ENCODE measurements at places on chromosomes 11 and 22. TPM values are rescaled to one million over a fixed set of nuclear protein-coding genes. Genes with fewer than 3 reads are reported as not detected.

The GUCY1A2 gene
- total RNA-seq, result 15.1 TPM

DNA sequence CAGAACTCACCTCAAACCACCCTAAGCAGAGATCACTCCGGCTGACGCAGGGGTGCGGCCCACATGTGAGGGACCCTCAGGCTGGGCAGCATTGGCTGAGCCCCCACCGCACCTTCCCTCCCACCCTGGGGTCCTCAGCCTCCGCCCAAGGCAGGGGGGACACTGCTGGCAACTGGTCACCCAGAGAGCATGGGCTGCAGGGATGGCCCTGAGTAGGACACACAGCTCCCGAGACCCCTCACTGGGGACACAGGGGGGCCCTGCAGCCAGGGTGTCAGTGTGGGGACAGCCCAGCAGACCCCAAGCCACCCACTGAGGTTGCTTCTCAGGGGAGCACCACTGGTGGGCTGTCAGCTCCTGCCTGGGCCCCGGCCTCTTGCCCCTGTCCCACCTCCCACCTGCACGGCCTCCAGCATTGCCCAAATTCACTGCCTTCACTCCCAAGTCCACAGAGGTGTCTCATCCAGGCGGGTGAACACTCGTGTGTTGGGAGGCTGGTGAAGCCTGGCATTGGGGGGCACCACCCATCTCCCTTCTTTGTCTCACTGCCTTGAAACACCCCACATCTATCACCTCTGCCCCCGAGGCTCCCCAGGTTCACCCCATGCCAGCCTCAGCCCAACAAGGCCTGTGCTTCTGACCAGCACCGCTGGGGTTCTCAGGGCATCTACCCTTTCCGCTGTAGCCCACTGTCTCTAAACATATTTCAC, 4.7 kb downstream of the C11orf21 start:
- no peak overlapping the region for H3K4me3 ChIP-seq
- no peak overlapping the region for H3K27ac ChIP-seq
- no peaks in the 10 kb centered on the region for H3K36me3 ChIP-seq
- H3K27me3 ChIP-seq, result peaks cover 36% of the 10 kb centered on the region

DNA sequence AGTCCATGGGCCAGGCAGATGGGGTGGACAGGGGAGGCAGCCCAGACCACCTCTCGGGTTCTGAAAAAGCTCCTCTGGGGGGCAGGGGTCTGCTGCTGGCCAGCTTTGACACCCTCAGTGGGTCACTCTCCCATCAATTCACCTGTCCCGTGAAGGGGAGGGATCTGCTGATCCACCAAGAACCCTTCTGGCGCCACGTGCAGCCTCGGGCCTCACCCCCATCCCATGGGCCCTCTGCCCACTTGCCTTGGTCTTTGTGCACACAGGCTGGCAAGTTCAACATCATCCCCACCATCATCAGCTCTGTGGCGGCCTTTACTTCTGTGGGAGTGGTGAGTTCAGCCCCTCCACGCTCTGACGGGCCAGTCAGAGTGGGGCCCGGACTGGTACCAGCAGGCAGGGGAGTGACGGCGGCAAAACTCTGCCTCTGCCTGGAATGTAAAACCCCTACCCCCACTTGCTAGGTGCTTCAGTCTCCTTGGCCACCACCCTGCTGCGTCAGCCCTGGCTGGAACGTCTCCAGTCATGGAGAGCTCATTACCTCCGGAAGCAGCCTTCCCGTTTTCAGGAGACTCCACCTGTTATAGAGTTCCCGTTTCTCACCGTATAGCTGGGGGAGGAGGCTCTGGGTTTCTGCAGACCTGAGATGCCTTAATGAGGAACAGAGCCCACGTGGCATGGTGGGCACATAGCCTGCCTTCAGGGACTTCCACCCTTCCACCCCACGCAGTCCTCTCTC, 12.7 kb downstream of the PRG3 start:
- H3K36me3 ChIP-seq, result no peaks in the 10 kb centered on the region
- no peak overlapping the region for H3K27ac ChIP-seq
- no peak overlapping the region for H3K4me3 ChIP-seq
- no peaks in the 10 kb centered on the region for H3K4me1 ChIP-seq
- DNase-seq, result no peak

DNA sequence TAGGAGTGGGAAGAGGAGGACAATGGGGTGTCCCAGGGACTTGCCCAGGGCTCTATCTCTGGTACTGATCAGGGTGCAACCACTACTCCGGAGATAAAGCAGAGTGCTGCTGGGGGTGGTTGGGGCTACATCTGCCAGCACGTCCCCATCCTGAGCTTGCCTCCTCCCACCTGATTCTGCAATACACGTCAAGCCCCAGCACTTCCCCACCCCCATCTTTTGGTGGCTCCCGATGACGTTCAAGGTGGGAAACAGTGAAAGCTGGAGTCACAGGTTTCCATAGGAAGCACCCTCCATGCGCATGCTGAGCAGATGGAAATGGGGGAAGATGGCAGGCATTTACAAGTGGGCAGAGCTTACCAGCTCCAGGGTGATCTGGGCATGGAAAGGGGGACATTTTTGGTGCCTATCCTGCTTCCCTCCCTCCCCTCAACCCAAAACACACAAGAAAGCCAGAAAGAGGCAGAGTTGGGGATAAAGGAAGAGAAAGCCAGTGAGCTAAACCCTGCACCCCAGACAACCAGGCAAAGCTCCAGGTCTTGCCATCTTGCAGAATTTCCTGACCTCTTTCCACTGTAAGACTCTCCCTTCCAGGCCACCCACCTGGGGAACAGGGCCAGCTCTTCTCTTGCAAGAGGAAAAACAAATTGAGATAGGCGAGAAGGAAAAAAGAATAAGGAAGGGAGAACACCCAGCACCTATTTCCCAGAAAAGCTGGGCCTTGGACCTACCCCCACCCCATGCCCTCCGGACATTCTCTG, 15.8 kb downstream of the SYT7 start:
- peaks cover 1% of the 10 kb centered on the region for H3K4me1 ChIP-seq
- H3K27ac ChIP-seq, result no peak overlapping the region
- H3K4me3 ChIP-seq, result no peak overlapping the region
- H3K27me3 ChIP-seq, result peaks cover 57% of the 10 kb centered on the region
- no peak for DNase-seq

Data from mesothelial cell of epicardium (in vitro differentiated cells).